IMR-90 (cell line): ENCODE measurements at places on chromosomes 3 and 15. TPM values are rescaled to one million over a fixed set of nuclear protein-coding genes. Genes with fewer than 3 reads are reported as not detected.
A peak's percentile ranks its signal among the peaks of the same experiment; 100 is the strongest.

The SMCO1 gene
- total RNA-seq = not detected in 2 replicates

The SLC38A3 gene
- total RNA-seq = 0.36 TPM in 1 of 2 replicates, not detected in the other

The CFAP100 gene
- not detected in 2 replicates for total RNA-seq

The NMD3 gene
- total RNA-seq = 95.0 and 103 TPM in 2 replicates

The LMAN1L gene
- not detected in 2 replicates for total RNA-seq

- no peak for DNase-seq
These were observed 8.1 kb upstream of the GNB5 start for GRCh38 chr15:52199271-52199670.

DNA sequence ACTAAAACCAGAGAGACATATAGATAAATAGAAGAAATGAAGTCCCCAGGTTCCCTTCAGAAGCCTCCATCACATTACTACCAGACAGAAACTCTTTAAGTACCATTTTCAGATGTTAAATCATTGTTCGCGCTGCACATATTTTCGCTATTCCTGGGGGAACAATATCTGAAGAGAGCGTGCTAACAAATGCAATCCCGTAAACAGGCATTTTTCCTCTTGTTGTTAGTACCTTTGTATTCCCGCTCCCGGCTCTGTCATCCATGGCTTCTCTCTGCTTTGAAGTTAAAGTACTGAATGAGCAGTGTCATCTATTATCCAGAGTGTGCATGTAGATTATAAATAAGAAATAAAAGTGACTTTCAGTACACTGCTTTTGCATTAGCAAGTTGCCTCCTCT is 412.3 kb downstream of the FOXP1 start:
- no peak for DNase-seq

DNA sequence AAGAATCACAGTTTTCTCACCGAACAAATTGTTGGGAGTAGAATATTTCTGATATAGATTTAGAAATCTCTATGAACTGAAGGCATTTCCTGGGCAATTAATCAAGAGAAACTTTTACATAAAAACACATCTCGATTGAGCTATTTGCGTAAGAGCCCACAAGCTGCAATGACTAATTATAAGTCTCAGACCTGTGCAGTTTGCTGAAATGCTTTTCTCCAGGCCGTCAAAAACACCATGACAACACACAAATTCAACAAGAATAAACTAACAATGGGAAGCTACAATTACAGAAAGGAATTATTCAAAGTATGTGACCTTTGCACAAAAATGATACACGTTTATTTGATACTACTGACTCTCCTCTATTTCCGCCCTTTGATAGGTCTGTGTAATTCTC is 481.2 kb upstream of the WNT5A start:
- peak; percentile 0 for DNase-seq

DNA sequence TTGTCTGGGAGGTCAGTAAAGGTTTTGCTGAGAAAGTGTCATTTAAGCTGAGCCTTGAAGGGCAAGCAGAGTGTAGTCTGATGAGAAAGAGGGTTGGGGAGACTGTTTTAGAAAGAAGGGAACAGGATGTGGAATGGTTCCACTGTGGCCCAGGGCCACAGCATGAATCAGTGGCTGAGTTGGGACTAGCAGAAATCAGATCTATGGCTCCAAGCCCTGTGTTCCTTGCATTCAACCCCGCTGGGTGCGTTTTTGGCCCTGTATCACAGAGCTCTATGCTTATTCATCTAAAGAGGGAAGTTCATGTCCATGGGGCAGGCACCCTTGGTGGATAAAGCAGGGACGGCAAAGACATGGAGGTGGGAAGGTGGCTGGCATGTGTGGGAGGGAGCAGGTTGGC is 151.3 kb downstream of the CACNA1D start:
- no peak for DNase-seq

DNA sequence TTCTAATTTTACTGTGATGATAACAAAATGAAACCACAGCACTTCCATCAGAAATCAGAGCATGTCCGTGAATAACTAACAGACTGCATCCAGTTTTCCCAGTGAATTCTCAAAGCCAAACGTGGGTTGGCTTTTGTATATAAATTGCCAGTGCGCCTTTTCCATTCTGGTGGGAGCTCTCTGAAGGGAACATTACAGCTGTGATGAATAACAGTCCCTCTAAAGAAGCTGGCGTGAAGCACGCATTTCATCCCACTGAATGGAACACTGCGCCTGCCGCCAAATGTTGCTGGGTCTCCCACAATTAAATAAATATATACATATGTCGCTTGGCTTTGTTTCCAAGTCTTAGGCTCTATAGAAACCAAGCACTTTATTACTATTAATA is 113.0 kb upstream of the PFN2 start:
- peak; percentile 83 for DNase-seq

GRCh38 chr15:101391981-101392640 is 97.1 kb upstream of the SNRPA1 start:
- no peak for DNase-seq
